ENCODE measurements at places on chromosomes 2 and 18.

- no peak for DNase-seq
Measured at GRCh38 chr2:68251855-68252399, 405 bp downstream of the PPP3R1 start.

DNA sequence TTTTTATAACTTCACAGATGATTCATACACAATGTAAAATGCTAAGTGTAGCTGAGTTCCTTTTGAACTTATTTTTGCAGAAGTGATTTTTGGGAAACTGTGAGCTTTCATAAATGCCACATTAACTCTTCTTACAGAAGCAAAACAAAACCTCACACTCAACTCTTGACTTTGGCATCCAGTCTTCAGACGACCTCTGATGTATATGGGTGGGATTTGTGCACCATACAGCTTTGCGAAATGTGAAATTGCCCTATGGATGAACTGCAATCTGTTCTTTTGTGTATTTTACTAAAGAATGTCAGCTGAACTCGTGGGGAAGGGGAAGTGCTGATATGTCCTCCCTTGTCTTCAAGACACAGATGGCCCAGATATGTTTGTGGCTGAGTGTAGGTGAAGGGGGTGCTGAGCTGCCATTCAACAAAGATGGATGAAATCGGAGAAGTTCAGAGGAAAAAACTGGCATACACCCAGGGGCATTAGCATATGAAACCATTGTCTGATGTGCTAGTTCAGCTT, 218.3 kb downstream of the PTGR3 start:
- DNase-seq = no peak

- no peak for DNase-seq
Measured at GRCh38 chr2:194380011-194380410, 1277.0 kb upstream of the SLC39A10 start.

- no peak for DNase-seq
Measured at GRCh38 chr2:2913601-2914120, 464.0 kb downstream of the EIPR1 start.

DNA sequence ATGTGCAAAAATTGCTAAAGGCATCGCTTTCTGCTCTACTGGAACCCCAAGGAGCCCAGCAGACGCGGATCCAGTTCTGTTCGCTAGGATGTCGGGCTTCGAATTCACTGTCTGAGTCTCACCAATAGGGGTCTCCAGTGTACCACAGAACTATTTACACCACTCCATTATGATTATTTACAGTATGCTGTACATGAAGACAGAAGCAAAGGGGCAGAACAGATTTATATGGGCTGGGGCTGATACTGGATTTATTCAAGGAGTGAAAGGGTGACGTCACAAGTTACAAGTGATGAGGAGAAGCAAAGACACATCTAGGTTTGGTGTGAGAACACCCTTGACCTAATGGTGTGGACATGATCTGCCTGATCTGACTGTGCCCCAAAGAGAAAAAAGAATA, 185.3 kb upstream of the ATP5MC3 start:
- DNase-seq = no peak

- no peak for DNase-seq
Measured at GRCh38 chr18:64401268-64402060, 252.6 kb upstream of the LINC00305 start.

- DNase-seq = no peak
Measured at GRCh38 chr2:104859291-104859765, 5.4 kb downstream of the POU3F3 start.

GRCh38 chr2:239196474-239197021, 204.3 kb downstream of the HDAC4 start:
- DNase-seq = no peak

DNA sequence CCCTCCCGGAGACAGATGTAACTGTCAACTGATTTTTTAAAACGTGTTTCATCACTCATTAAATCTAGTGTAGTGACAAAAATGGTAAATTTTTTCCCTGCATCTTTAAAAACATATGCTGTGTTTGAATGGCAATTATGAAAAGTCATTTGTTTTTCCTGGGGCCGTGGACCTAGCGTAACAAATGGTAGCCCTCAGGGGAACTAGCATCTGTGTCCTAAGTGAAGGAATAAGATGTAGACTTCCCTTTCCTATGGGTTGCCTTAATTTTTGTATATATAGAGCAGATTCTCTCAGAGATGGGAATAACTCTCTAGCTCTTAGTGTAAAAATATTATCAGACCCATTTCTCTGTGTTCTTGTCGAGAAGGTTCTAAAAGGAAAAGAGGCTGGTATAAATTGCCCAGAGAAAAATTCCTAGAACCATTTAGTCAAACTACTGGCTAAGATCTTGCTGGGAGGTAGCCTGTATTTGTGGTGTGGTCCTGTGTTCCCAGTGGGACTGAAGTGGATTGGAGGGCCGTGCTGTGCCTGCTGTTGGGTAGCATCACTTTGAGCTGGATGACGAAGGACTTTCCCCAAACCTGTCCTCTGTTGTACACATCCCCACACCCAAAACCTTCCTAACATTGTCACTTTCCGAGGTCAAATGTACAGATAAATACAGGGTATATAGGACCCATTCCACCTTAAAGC, 85.8 kb downstream of the LIMS1 start:
- no peak for DNase-seq

DNA sequence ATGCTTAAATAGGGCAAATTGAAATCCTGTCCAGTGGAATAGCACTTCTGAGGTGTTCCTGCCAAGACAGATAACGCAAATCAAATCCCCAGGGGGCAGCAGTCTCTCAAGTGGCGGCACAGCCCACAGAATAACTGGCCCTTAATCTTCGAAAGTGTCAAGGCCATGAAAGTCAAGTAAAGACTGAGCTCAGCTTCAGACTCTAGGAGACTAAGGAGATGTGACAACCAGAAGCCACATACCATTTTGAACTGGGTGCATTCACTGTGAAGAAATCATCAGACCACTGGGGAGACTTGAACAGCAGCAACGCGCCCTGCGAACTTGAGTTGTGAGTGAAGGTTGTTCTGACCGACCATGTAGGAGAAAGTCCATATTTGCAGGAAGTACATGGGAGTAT, 66.0 kb upstream of the ASAP2 start:
- no peak for DNase-seq

GRCh38 chr18:5710235-5710634, 166.4 kb upstream of the EPB41L3 start:
- no peak for DNase-seq

GRCh38 chr2:96514521-96514920, 9.4 kb upstream of the NEURL3 start:
- DNase-seq = no peak

GRCh38 chr2:218816561-218817011, 15.0 kb downstream of the PRKAG3 start:
- DNase-seq = no peak

GRCh38 chr2:209208211-209208610, 215.6 kb upstream of the MAP2 start:
- no peak for DNase-seq

- no peak for DNase-seq
Measured at GRCh38 chr2:184339966-184340365, 258.4 kb upstream of the ZNF804A start.

- DNase-seq = no peak
Measured at GRCh38 chr2:38945372-38945771, 55.7 kb downstream of the ARHGEF33 start.

- no peak for DNase-seq
Measured at GRCh38 chr2:201057087-201057521, 14.4 kb downstream of the HYCC2 start.

DNA sequence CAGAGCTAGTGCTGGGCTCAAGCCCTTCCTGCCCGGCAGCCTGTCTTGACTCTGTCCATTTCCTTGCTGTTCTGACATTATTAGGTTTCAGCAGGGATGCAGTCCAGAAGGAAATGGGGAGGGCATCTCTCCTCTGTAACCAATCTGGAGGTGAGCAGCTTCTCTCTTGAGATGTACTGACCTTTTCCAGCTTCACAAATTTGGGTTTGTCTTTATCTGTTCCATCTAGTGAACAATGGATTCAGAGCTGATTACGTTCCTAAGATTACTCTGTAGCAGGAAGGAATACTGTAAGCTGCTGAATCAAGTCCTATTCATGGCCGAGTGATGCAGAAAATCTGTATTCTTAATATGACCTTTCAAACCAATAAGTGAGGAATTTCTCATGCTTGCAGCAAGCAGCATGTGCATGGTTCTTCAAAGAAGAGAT, 11.0 kb downstream of the PLA2R1 start:
- no peak for DNase-seq

- no peak for DNase-seq
Measured at GRCh38 chr2:3314626-3315025, 63.0 kb downstream of the EIPR1 start.

GRCh38 chr2:233354971-233355574, 779 bp downstream of the DGKD start:
- no peak for DNase-seq

DNA sequence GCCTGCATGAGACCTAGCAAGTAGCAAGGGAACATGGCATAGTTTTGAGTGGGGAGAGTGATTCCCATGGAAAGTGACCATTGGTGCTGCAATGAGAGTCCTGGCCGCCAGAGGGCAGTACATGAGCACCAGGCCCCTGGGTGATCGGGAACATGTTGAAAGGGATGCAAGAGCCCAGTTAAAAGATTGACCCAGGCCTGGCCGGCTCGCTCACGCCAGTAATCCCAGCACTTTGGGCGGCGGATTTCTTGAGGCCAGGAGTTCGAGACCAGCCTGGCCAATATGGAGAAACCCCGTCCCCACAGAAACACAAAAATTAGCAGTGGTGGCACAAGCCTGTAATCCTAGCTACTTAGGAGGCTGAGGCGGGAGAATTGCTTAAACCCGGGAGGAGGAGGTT, 22.2 kb downstream of the FAP start:
- peak; percentile 26 for DNase-seq

DNA sequence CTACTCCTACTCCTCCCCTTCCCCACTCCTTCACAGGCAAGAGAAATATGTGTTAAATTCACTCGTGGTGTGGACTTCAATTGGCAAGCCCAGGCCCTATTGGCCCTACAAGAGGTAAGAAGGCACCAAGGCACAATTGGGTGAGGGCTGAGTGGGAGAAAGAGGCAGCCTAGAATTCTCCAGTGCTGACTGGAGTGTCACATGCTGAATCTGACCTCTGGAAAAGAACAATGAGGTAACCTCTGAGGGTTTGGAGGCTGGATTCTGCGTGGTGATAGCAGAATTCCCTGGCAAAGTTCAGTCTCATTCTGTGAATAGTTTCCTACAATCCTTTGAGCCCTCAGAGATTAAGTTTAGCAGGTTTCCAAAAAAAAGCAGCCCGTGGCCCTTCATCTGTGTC, 6.9 kb downstream of the CENPA start:
- DNase-seq = no peak

- DNase-seq = no peak
Measured at GRCh38 chr2:174286172-174286571, 37.8 kb upstream of the OLA1 start.

- no peak for DNase-seq
Measured at GRCh38 chr2:118980022-118980421, 38.0 kb downstream of the MARCO start.

GRCh38 chr2:109721135-109721534, 73.0 kb upstream of the RGPD5 start:
- DNase-seq = no peak

GRCh38 chr2:182506606-182507005, 79.8 kb upstream of the PDE1A start:
- no peak for DNase-seq

- no peak for DNase-seq
Measured at GRCh38 chr2:5524551-5524950, 167.6 kb upstream of the SOX11 start.

- no peak for DNase-seq
Measured at GRCh38 chr2:142596334-142597088, 281.0 kb upstream of the KYNU start.

DNA sequence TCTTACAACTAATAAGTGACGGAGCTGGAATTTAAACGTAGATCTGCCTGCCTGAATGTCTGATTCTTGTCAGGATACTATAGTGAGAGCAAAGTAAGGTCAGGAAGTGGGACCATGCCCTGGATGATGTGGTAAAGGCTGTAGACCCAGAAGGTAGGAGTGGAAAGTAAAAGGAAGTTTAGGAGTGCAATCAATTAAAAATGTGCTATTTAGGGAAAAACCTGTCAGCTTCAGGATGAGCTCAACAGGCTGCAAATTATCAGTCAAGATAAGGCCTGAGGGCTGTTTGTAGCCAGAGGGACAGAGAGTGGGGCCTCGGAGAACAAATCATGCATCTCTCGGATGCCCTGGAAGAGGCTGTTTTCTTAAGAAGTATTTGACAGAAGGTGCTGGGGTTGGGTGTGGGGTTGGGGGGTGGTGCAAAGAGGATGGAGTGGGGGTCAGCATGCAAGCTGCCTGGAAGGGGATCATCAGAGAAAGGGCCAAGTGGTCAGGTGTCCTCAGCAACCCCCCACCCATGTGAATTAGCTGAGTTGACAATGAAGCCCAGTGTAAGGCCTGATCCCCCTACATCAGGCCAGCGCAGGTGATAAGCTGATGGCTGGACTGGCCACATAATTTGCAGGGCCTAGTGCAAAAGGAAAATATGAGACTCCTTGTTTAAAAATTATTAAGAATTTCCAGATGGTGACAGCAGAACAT, 53.2 kb upstream of the MAPRE3 start:
- no peak for DNase-seq

DNA sequence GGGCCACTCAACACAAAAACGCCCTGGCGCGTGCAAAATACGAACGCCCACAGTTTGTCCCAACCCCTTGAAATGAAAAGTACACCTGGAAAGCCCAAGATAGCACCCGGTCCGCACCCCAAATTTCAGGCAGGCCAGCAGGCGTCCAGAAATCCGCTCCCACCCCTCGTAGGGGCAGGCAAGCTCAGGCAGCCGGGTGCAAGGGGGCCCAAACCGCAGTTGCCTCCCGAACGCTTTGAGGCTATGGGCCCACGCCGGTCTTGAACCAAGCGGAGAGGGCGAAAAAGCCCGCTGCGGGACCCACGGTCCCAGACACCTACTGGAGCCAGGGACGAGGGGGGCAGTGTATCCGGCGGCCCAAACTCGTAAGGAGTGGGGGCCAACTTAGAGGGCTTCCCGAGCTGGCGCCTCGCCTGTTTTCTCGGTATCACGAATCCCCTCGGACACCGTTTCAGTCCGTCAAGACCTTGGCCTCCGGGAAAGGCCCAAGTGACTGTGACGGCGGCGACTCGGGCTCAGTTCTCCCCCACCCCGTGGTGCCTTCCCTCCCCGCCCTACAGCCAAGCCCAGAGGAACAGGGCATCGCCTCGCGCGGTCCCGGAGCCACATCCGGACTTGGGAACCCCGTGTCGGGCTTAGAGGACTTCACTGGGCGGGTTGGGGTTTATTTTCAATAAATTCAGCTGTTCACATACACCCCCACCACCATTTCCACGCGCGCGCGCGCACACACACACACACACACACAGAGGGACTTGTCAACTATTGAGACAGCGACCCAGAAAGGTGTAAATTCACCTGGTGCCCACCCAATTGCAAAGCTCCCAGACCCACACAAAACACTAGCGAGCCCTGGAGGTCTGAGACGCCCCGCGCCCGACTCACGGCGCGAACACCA, 6.2 kb upstream of the SATB2 start:
- no peak for DNase-seq

- no peak for DNase-seq
Measured at GRCh38 chr18:13462686-13463085, 244.1 kb downstream of the LDLRAD4 start.

DNA sequence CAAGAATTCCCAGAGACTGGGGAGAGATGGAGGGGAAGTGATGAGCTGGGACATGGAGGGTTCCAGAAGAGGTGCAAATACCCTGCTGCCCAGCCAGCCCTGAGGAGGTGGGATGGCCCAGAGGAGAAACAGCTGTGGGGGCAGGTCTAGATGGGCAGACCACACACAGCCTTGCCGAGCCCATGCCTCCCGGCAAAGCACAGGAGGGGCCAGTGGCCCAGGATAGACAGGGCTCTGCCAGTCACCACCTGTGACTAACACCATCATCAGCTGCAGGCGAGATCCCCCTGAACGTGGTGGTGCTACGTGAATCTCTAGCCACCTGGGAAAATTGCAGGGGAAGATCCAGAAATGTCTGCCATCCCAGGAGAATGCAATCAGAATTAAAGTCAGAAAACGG, 39.4 kb downstream of the SCTR start:
- no peak for DNase-seq

Measured in stimulated activated CD4-positive, alpha-beta T cell treated with anti-CD3 and anti-CD28 coated beads, TNF-alpha, amount 100 ng/mL, for 48 hours (primary cell).